Fibroblast of pulmonary artery (primary cell): ENCODE measurements at places on chromosomes 4 and X.
A peak's percentile ranks its signal among the peaks of the same experiment; 100 is the strongest.

- DNase-seq: no peak
Measured at GRCh38 chrX:100883654-100884053, 9.5 kb upstream of the NOX1 start.

DNA sequence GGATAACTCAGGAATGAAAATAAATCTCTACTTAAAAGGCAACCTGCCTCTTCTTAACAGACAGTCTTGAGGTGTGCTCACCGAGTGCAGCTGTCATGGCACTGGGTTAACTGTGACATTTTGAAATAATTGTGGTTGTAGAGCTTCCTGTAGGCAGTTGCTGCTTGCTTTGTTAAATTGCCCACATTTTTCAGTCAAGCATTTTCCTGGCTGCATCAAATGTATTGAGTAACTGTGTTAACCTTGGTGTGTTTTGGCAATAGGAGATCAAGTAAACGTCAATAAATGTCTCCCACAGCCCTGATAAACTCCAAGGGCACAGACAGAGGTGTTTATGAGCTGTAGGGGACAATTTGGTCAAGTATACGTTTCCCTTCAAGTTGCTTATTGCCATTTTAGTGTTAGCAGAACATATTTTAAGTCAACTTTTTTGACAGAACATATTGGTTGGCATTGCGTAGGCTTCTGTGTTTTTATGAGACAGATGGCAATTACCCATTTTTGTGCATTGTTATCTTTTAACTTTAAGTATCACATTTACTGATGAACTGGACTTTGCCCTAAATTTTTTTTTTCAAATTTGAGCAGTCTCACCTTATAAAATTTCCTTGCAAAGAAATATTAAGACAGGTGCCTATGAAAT lies 527.4 kb downstream of the C4orf33 start:
- peak; percentile 10 for DNase-seq

GRCh38 chr4:79048878-79049277 lies 109.6 kb upstream of the PAQR3 start:
- no peak for DNase-seq

- no peak for DNase-seq
Measured at GRCh38 chrX:108117988-108118387, 26.4 kb downstream of the ATG4A start.

- DNase-seq: peak; percentile 1
Measured at GRCh38 chr4:175998782-175999181, 66.9 kb upstream of the WDR17 start.

DNA sequence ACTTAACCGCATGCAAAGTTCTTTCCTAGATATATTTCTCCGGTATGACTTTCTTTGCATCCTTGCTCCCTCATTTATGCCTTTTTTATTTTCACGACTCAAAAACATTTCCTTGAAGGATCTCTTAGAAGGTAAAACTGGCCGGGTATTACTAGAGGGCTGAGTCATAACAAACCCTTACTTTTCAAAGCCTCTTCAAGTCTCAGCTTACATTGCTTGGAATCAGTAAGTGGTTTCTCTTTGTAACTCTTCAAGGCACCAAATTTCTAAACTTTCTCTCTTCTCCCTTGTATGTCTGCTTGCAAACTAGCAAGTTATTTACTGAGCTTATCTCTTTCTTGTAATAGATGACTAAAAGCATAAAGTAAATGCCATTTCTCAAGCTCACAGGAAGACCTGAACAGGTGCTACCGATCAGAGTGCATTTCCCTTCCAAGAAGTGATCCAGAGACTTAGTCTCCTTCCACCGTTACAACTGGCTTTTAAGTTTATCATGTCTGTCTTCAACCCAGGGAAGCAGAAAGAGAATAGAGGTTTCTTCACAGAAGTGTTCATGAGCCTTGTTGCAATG lies 75.5 kb downstream of the ANXA10 start:
- DNase-seq: peak; percentile 31

- DNase-seq: no peak
Measured at GRCh38 chrX:79182616-79183015, 38.1 kb downstream of the GPR174 start.

GRCh38 chrX:53479301-53479700 lies 45.1 kb upstream of the HSD17B10 start:
- DNase-seq: no peak

GRCh38 chr4:64095398-64095797 lies 313.9 kb downstream of the TECRL start:
- DNase-seq: no peak

DNA sequence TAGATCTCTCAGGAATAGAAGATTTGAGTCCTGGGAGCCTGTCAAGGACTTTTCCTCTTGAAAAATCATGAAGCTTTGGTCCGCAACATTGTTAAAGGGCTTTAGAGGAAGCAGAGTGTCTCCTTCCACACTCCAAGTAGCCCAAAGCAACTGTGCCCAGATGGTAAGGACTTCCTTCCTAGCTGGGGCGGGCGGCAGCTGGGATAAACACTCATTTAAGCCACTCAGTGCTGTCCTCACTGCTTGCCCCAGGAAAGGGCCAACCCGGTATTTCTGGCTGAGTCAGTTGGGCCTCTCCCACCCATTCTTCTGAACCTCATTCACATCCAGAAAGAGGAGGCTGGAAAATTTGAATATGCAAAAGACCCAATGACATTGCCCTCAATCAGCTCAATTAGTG lies 144.3 kb downstream of the CHIC2 start:
- peak; percentile 29 for DNase-seq

DNA sequence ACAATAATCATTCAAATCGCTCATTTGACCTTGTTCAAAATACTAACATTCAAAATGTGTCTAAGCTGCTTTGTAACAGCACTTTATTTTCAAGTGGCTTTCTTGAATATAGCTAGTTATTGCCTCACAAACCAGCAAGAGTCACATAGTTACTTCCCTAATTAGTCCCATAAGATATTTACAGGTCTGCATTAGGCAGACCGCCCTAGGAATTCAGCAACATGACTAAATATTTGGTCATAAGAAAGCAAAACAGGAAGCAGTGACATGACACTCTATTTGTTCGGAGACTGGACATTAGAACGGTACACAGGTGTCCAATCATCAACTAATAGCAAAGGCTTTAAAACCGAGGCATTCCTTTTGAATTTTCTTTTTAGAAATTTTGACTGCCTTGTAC lies 262.0 kb downstream of the COL25A1 start:
- DNase-seq: no peak
